Urinary bladder (tissue), 4 donors: ENCODE measurements at places on chromosomes 1 and 21.
A peak's percentile ranks its signal among the peaks of the same experiment; 100 is the strongest.

DNA sequence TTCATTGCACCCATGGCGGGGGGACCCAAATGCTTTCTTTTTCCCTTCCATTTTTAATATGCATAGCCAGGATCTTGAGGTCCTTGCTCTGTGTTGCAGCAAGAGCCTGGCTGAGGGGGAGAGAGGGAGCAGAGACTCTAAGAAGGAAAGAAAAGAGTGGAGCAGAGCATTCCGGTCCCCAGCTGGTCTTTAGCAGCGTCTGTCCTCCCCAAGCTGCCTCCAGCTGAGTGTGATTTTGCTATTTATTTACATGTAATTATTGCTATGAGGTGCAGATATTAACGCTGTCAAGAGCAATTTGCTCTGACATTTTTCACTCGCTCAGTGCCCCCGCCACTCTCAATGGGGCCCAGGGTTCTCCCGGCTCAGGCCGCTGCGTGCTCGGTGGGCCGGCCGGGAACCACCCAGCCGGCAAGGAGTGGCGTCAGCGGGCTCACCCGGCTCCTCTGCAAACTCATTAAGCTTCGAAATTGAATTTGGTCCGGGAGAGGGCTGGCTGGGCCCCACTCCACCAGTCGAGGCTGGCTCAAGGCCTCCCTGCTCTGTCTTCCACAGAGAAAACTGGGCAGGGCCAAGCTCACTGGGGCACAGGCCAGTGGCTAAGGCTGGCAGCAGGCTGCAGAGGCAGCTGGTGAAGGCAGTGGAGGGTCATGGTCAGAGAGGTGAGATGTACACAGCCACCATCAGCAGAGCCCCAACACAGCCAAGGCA lies 93.2 kb downstream of the PAX7 start:
- peak; percentile 17 for DNase-seq

DNA sequence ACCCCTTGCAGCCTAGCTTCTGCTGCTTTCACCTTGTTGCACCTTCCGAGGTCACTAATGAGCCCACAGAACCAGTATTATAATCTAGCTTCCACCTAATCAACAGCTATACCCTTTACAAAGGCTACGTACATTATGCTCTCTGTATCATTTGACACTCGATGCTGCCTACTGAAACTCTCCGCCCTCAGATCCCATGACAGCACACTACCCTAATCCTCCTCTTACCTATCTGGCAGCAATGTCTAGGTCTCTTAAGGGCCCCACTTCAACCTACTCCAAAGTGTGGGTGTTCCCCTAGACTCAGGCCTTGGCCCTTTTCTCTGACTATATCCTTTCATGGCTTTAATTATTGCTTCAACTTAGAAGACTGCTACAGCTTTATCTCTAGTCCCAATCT lies 4.8 kb upstream of the MRPS21 start:
- DNase-seq, result no peak

DNA sequence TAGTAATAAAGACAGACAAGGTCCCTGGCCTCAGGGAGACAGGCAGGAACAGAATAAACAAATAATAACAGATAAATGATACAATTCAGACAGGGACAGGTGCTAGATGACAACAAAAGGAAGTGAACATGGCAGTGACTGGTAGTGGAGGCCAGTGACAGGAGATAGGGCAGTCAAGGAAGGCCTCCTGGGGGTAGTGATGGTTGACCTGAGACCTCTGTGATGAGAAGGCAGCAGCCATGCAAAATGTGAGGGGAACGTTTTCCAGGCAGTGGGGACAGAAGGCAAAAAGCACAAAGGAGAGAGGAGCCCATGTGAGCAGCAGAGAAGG lies 18.5 kb downstream of the OPTC start:
- DNase-seq, result no peak

DNA sequence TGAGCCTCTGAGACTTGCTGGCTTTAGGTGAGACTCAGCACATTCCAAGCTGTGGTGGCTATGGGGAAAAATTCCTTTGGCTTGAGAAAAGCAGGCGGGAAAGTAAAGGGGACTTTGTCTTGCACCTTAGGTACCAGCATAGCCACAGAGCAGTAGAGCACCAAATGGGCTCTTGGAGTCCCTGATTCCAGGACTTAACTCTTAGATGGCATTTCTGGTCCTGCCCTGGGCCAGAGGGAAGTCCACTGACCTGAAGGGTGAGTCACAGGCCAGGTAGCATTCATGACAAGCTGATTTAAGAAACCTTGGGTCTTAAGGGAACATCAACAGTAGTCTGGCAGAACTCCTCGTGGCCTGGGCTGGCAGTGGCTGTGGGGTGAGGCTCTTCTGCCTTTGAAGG lies 344.7 kb downstream of the DUSP10 start:
- DNase-seq, result no peak

GRCh38 chr1:53413175-53414001 lies 45.8 kb upstream of the DMRTB1 start:
- no peak for DNase-seq

GRCh38 chr1:209106237-209106741 lies 477.2 kb upstream of the CAMK1G start:
- DNase-seq, result no peak

DNA sequence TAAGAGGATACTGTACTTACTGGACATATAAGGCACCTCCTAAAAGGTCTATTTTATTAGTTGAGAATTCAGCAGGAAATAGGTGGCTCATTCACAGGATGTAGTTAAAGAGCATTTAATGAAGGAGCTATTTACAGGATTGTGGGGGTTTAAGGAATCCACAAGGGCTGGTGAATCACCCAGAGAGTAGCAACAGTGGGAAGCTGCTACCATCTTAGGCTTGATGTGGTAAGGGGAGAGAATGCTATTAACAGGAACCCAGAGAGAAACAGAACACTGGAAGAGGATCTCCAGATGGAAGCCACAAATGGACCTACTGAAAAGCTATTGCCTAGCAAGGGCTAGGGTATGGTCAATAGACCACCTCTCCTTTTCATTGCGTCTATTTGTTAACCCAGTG lies 52.0 kb upstream of the COL11A1 start:
- DNase-seq, result no peak

DNA sequence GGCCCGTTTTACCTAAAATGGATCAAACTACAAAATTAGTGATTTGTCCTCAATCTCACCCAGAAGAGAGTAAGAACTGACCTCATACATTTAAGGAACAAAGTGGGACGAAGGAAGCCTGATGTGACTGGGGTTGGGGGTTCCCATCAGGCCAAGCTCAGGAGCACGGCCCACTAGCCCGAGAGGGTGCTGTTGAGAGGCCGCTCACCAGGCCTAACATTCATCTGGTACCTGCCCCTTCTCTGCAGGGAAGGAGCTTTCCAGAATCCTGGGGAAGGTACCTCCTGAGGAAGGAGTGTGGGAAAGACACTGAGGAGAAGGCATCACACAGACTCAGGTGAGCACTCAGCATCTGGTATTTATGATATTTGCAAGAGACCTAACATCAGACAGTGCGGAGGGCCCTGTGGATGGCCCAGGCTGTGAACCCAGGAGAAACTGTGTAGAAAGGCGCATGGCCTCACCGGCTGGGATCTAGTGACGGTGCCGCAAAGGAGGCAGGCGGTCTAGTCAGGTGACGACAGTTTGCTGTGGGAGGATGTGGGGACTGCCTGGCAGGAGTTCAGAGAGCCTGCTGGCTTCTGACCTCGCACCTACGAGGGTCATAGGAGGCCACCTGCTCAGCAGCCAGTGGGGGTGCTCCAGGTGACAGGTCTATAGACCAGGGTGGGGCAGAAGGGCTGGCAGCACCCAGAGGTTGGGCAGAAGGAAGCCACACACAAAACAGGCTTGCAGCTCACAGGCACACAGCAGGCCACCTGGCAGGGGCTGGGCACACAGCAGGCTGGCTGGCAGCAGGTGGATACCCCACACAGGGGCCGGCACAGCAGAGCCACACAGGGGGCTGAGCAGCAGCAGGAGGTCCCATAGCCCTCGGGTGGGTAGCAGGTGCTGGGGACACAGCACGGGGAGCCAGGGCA lies 543 bp downstream of the KRTAP12-4 start:
- DNase-seq, result no peak

DNA sequence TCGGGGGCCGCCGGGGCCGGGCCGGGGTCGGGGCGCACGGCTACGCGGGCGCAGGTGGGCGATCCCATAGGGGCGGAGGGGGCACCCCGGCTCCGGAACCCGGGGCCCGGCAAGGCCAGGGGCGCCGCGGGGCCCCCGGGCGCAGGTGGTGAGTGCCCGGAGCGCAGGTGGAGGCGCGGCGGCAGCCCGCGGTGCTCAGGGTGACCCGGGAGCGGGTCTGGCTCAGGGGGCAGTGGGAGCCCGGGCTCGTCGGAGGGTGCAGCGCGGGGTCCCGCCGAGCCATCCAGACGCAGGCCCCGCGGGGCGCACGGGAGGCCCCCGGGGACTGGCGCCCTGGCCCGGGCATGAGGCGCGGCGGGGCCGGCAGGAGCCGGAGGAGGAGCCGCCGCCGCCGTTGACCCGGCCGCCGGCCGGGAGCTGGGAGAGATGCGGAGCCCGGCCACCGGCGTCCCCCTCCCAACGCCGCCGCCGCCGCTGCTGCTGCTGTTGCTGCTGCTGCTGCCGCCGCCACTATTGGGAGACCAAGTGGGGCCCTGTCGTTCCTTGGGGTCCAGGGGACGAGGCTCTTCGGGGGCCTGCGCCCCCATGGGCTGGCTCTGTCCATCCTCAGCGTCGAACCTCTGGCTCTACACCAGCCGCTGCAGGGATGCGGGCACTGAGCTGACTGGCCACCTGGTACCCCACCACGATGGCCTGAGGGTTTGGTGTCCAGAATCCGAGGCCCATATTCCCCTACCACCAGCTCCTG lies 489 bp downstream of the CELSR2 start:
- no peak for DNase-seq

DNA sequence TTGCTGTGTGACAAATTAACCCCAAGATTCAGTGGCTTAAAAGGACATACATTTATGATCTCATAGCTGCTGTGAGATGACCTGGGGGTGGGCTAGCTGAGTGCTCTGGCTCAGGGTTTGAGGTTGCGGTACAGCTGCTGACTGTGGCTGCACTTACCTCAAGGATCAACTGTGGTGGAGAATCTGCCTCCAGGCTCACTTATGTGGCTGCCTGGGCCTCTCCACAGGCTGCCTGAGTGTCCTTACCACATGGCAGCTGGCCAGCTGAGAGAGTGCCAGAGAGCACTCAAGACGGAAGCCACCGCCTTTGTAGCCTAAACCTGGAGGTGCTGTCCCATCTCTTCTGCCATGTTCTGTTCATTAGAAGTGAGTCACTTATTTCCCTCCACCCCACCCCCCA lies 5.7 kb downstream of the LRRC71 start:
- no peak for DNase-seq

DNA sequence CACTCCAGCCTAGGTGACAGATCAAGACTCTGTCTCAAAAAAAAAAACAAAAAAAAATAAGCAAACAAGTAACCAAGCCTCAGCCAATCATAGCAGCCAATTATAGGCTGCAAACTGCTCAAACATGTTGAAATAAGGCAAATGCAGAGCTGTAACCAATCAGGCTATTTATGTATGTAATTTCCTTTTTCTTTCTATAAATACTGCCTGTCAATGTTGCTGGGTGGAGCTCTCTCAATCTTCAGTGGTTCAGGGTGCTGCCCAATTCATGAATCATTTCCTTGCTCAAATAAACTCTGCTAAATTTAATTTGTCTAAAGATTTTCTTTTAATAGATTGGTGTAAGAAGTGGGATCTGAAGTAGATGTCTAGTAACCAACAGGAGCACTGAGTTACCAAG lies 11.6 kb upstream of the CD1D start:
- DNase-seq, result no peak

GRCh38 chr1:96520579-96520947 lies 201.0 kb upstream of the PTBP2 start:
- DNase-seq, result peak; percentile 48

DNA sequence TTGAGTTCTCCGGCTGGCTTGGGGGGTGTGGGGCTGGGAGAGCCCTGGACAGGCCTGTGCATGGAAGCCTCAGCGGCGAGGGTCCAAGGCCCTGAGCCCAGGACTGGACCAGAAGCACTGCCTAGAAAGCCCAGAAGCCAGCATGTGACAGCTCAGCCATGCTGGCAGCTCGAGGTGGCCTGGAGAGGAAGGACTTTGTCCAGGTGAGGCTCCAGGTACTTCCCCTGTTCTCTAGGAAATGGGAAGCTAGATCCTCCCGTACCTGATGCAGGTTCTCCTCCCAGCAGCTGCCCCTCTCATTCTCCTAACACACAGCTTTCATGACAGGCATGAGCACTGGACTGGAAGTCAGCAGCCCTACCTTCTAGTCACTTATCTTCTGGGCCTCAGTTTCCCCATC lies 6.4 kb downstream of the PADI3 start:
- no peak for DNase-seq

GRCh38 chr1:85566890-85567289 lies 13.7 kb upstream of the CCN1 start:
- no peak for DNase-seq
